Stimulated activated CD8-positive, alpha-beta memory T cell treated with anti-CD3 and anti-CD28 coated beads, Interleukin-7, amount 100 ng/mL, for 1 hour (primary cell): ENCODE measurements at places on chromosomes 4 and X.

- no peak for DNase-seq
Observed at GRCh38 chr4:147928400-147928799, 196.5 kb downstream of the ARHGAP10 start.

GRCh38 chr4:76074468-76074867, at the start of gene ART3:
Gene ART3, plus strand, starts transcription at chr4:76074709. Its CDS starts 1,181 bp downstream, at chr4:76075890.
- DNase-seq, result no peak

DNA sequence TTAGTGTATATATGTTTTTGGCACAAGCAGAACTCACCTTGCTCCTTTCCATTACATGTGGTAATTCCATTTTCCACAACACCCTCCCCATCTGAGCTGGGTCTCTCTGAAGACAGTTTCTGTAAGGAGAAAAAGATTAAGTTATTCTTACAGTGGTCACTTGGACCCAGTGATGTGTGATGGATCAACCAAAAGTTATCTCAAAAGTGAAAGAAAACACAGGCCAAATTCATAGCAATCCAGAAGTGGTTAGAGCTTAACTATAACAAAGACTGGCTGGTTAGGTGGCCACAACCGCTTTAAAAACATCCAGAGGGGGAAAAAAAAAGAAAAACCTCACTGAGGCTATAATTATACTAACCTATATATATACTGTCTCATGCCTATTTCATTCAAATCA, 123.7 kb downstream of the AFAP1 start:
- DNase-seq, result no peak

GRCh38 chr4:69649629-69650028, 3.4 kb downstream of the UGT2A1 start:
- no peak for DNase-seq

DNA sequence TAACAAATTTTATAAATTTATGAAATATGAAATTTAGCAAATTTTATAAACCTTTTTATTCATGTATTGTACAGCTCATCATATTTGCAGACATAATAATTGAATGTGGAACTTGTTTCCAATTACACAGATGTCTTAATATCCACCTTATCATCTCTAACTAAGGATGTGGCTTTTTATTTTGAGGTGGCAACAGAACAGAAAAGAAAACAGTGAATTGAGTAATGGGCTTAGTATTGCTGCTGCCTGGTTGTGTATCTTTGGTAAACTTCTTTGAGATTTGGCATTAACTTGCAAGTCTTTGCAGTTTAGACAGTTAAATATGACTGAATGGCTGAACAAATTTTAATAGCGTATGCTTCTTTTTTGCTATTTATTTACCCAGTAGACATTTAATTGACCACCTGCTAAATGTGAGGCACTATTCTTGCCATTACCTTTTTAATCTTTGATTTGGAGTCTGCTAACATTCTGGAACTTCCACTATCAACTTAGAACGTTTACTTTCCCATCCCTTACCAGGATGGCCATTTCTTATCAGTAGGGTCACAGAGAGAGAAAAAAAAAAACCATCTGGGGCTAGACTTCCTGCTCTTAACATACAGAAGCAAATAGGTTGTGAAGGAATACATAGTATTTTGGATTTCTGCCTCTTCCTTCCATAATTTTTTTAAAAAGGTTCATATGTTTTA, 44.8 kb downstream of the CLCN3 start:
- DNase-seq, result no peak

DNA sequence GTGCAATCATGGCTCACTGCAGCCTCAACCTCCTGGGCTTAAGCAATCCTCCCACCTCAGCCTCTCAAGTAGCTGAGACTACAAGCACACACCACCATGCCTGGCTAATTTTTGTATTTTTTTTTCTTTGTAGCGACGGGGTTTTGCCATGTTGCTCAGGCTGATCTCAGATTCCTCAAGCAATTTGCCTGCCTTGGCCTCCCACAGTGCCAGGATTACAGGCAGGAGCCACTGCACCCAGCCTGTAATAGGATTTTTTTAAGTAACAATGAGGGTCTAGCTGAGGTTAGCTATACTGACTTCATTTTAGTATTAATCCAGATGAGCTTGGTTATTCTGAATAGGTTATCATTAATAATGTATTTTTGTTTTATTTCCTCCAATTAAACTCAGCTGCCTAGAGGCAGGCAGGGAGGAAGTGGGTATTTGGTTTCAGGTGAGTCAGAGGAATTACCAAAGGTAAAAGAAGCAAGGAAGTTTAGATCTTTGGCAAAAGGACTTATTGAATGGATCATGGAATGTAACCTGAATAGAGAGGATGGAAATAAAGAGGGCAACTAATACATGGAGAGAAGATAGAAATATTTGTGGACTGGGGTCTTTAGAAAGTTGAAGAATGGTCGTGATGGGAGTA, 1023.3 kb upstream of the TENM3 start:
- no peak for DNase-seq

DNA sequence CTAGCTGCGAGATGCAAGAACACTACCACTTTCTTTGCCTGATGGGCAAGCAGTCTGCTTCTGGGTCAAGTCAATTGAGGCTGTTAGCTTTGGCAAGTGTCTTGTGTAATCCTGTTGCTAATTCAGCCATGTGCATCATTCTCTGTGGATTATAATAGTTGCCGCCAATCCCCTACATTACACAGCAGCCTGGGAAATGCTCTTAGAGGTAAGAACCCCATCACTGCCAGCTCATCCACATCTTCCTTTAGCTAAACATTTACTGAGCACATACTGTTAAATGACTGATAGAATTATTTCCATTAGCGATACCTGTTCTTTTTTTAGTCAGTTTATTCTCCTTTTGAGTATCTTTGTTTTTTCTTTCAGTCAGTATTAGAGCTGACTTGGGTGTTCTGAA, 116.2 kb downstream of the CBR4 start:
- DNase-seq, result no peak

- DNase-seq, result no peak
Observed at GRCh38 chrX:11678158-11678557, 12.4 kb upstream of the ARHGAP6 start.

DNA sequence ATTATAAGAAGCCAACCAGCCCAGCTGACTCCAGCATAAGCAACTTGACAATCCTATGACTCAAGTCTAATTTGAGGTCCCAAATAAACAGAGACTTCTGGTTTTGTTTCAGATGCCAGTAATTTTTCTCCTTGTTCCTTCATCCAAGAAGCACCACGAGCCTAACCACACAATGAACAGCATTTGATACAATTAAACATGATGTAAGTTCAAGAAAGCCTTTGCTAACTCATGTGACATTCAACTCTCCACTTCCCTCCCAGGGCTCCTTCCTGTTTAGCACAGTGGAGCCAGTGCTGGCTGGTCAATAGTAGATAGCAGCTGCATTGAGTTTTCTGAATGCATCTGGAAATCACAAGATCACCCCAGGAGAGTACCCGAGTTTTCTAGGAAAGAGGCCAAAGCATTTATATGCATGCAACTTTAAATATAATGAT, 206.3 kb downstream of the ARHGAP24 start:
- DNase-seq, result no peak

DNA sequence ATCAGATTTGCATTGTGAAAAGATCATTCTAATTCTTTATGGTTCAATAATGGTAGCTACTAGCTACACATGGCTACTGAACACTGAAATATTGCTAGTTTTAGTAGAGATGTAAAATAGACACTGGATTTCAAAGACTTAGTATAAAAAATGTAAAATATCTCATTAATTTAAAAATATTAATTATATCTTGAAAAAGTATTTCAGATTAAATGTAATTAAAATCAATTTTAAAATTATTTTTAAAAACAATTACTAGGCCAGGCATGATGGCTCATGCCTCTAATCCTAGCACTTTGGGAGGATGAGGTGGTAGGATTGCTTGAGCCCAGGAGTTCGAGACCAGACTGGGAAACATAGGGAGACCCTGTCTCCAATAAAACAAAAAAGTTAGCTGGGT, 20.4 kb upstream of the TLR2 start:
- no peak for DNase-seq

GRCh38 chrX:102765217-102765616, 44.7 kb downstream of the GPRASP3 start:
- DNase-seq, result no peak

DNA sequence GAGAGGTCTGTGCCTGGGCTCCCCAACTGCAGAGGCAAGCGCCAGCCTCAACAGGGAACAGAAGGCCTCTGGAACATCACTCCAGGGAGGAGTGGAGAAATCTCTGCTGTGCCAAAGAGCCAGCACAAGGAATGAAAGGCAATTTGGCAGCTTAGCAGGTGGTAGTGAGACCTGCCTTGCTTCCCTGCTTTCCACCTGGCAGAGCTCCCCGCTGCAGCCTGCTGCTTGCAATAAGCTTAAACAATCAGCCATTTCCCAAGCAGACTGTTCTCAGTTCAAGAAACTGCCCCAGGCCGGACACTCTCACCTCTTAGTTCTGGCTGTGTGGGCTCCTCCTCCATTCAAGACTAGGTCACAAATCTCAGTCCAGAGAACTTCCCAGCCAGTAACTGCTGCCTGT, 370.6 kb downstream of the MAGEB5 start:
- no peak for DNase-seq
